ENCODE measurements at places on chromosomes 3 and 15.

DNA sequence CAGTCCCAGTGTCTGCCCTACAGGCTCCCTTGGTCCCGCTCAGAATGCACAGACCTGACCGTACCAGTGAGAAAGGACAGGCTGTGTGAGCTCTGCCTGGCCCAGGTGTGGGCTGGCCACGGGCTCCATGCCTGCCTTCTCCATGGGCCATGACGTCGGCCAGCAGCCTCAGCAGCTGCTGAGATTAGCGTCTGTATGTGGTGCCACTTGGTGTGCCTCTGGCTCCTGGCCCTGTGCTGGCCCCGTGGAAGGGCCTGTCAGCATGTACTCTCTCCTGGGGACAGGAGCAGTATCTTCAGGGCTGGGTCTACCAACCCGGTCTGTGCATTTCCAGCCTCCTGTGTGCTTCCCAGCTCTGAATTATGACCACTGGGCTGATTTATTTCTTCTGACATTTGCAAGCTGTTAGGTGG lies 25.7 kb downstream of the KLF13 start:
- DNase-seq: no peak

GRCh38 chr3:71057526-71057894 lies 526.0 kb downstream of the FOXP1 start:
- DNase-seq: no peak

DNA sequence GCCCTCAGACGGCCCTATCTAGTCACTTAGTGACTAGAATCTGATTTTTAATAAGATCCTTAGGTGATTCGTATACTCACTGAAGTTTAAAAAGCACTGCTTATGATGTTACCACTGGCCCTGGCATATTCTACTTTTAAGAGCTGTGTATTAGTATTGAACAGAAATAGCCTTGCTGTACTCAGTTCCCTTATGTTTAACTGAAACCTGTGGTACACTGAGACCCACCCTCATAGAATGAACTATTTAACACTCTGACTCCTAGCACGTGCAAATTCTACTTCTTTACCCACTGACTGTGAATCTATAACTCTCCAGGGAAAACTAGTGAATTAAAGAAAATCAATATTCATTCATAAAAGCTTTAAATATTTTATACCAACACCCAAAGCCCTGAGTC lies 108.9 kb downstream of the CCNL1 start:
- DNase-seq: no peak

DNA sequence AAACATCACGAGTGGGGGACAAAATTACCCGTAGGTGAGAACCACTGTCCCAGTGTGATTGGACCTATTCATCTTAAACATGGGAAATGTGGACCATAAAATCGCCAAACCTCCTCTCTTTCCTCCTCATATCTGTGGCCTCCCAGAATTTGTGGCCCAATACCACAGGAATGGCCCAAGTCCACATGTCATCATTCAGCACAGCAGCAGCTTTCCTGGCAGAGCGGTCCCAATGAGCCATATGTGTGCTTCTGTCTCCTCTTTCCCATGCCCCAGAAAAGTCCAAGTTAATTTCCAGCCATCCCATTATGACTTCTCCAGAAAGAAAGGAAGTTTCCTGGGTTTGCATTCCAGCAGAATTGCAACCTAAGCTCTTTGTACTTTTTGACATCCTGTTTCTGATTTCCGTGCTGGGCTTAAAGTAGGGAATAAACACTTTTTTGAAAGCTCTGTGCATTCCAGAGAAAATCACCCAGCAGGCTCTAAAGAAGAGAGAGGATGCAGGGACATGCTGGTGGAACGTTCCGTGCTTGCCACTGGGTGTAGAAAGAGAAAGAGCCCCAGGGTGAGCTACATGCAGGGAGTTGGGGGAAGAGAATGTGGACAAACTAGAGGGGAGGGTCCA lies 259.4 kb upstream of the PROK2 start:
- no peak for DNase-seq

GRCh38 chr15:50109076-50109987 lies 9.7 kb downstream of the ATP8B4 start:
- DNase-seq: no peak

- DNase-seq: no peak
Measured at GRCh38 chr15:98878172-98878571, 129.4 kb downstream of the PGPEP1L start.

- DNase-seq: no peak
Measured at GRCh38 chr3:30300809-30301208, 305.6 kb upstream of the TGFBR2 start.

GRCh38 chr3:15040844-15041243 lies 24.3 kb downstream of the MRPS25 start:
- no peak for DNase-seq

- DNase-seq: no peak
Measured at GRCh38 chr3:107975529-107976201, 115.2 kb downstream of the CD47 start.

DNA sequence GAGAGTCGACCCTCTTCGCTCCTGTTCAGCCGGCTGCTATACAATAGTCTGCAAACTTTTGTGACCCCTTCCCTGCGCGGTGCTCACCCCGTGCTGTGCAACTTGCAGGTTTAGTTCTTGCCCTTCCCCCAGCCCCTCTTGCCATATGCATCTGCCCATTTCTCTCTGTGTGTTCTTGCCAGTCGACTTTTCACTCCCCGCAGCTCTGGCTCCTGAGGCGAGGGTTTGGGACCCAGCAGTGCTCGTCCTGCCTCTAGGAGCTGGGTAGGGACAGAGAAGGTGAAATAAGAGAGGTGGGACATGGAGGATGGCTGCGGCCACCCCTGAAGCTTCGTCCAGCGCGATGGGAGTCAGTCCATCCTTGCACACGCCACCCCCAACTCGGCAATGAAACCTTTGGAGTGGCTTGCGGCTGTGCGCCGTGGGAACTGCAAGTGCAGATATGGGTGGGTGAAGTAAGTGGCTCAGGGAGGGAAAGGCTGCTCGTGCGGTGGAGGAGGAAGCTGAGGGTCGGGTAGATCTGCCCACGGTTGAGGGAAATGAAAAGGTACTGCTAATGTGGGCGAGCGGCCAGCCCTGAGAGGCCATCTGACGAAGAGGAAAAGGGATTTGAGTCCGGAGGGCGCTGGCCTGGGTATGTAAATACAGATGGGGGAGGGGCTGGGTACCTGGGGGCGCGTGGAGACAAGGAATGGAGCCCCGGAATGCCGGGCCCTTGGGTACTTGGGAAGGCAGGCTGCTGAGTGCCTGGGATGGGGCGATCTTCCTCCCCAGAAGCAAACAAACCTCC lies 1.0 kb downstream of the LRRC3B start:
- peak; percentile 57 for DNase-seq

- no peak for DNase-seq
Measured at GRCh38 chr3:18791182-18791581, 357.1 kb upstream of the KCNH8 start.

DNA sequence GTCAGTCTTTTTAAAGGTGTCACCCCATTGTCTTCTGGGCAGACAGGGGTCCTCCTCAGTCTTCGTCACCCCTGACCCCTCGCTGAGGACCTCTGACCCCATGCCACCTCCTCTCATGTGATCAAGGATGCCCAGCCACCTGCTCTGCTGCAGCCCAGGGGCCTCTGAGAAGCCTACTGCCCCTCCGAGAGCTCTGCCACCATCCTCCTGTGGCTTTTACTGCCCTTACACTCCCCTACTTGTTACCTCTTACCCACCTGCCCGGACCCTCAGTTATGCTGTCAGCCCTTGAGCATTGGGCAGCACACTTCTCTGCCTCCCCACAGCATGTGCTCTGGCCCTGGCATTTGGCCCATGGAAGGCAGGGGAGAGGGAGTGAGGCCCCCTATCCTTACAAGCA lies 123.2 kb downstream of the LRRK1 start:
- peak; percentile 22 for DNase-seq

- peak; percentile 64 for DNase-seq
Measured at GRCh38 chr3:159082519-159082918, 280.7 kb downstream of the MFSD1 start.

GRCh38 chr15:68537097-68537496 lies 41.7 kb upstream of the CORO2B start:
- DNase-seq: no peak

DNA sequence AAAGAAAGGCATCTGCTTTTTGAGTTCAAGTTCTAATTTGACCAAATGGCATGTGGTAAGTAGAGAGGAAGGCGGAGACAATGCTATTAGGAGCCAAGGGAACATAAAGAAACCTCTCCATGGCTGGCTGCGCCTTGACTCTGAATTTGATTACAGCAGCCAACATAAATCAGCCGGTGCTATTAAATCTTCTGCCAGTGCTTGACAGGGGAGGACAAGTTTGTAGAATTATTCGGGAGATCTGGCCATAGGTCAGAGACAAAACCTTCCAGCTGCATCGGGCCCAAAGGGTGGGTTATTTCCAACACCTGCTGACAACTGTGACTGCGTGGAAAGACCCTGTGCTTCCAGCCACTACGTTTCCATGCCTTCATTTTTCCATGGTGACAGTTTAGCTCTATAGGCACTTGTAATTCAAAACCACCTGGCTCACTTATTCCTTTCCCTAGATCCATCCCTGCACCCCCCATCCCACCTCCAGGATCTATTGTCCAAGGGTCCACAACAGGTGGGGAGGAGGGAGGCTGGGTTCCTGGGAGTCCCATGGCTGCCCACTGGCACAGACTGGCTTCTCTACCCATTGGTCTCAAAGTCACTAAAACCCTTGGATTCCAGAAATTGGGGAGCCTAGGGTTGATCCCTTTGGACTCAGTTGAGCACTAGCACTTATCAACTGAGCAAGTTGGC lies 15.9 kb downstream of the COLQ start:
- no peak for DNase-seq

DNA sequence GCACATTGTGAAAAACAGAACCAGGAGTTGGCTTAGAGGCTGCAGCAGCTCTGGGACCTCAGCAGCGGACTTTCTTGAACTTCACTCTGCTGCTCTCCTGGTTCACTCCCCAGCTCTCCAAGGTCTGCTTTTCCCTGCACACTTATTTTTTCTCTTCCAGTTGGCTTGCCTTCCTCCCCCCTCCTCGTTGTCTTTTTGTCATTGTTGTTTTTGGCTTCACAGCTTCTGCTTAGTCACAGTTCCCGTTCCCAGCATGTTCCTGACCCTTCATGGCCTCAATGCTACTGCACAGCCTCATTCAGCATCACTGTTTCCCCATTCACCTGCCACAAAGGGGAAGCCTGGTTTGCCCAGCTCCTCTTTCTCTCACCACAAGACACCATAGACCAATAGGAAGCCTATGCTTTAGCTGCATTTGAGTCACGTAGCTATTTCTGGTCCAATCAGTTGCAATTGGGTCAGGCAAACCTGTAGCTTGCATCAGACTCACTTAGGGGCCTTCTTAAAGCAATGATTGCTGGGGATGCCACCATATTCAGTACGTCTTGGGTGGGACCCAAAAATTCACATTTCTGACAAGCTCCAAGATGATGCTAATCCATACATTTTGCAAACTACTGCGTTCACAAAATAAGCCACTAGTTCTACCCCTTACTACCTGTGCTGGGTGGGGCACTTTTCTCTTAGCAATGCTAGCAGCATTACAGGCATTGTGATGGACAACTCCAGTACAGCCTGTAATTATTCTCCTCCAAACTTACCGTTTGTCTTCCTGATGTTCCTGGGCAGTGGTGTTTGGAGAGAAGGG lies 7.8 kb upstream of the SUMF1 start:
- DNase-seq: no peak

DNA sequence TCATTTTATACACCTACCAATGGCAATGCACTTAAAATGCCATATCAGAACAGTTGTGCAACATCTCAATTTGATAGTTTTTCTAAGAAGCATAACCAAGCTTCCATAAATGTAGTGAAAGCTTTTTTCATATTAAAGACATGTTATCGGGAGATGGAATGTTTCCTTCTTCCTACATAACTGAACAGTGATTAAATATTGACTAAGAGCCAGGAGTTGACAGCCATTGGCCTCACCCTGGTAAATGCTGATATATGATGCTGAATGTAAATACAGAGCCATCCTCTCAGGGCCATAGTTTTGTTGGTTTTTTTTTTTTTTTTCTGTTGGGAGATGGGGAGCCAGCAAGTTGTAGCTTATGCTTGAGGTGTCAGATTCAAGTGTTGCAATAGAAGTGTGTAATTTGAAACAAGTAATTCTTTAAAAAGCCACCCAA lies 203.3 kb upstream of the IL12A start:
- no peak for DNase-seq

- DNase-seq: no peak
Measured at GRCh38 chr3:113825090-113825489, 13.5 kb upstream of the GRAMD1C start.

- DNase-seq: no peak
Measured at GRCh38 chr15:70023769-70024491, 73.8 kb downstream of the TLE3 start.

DNA sequence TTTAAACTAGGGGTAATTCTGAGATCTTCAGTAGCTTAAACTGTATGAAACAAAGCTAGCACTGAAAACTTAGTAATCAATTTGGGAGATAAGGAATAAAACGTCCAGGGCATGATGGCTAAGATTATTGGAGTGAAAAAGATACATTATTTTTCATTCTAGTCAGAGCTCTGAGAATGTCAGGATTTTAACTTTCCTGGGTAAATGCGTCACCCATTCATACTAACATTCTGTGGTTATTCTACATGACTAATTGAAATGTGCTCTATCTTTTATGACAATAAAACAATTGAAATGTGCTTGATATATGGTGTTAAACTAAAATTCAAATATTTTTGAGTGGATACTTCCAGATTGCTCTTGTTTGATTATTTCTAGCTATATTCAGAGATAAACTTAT lies 626.0 kb downstream of the EDEM1 start:
- DNase-seq: no peak

GRCh38 chr3:4503050-4503449 lies 9.9 kb downstream of the ITPR1 start:
- DNase-seq: no peak

DNA sequence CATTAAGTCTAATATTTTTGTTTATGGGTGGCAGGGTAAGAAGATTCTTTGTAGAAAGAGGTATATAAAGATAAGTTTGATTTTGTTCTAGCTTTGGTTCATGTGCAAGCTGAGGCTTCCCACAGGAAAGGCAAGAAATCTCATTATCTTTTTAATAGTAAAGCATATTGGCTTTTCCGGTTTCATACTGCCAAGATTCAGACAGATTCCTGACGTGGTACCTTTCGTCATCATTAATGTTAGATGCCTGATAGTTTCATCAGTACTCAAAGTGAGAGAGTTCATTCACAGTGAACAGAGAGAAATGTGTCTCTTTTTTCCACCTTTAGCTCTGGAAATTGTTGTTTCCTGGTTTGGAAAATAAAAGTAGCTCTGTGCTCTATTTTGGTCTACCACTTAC lies 16.5 kb downstream of the TPM1 start:
- no peak for DNase-seq

DNA sequence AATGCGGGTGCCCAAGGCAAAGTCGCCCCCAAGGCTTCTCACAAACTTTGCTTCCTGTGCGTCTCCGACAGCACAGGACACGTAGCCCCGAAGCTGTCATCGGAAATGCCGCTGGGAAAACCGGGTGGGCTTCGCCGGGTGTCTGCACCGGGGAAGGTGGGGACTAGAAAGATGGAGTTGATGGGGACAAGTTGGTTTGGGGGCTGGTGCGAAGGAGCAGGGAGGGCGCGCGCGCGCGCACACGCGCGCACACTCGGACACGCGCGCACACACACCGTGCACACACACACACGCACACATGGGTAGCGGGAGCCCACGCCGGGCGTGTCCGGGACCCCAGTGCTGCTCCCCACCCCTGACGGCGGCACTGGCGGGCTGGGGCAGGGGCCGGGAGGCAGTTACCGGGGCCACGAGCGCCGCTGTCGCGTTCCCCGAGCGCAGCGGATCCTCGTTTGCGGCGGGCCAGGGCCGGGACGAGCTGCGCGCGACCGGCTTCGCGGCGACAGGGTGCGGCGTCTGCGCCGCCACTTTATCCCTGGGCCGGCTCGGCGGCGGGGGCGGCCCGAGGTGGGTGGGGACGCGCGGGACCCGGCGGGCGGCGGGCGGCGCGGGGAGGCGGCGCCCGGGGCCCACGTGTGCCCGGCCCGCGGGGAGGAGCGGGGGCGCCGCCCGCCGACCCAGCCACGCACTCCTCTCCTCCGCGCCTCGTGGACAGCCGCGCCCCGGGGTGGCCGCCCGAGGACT lies 539 bp upstream of the MGLL start:
- DNase-seq: peak; percentile 55

Measured in islet precursor cell (in vitro differentiated cells).